ENCODE measurements at places on chromosomes 6 and 20. TPM values are rescaled to one million over a fixed set of nuclear protein-coding genes. Genes with fewer than 3 reads are reported as not detected.

SYNDIG1 gene
- total RNA-seq, result not detected

ZNF217 gene
- total RNA-seq, result 89.5 TPM

GRCh38 chr20:10427060-10427692 lies 6.8 kb downstream of the MKKS start:
- peak; percentile 57 for DNase-seq

- no peak for DNase-seq
Observed at GRCh38 chr6:100999034-100999597, 118.0 kb upstream of the ASCC3 start.

F13A1 gene
- total RNA-seq, result not detected

- no peak for DNase-seq
Observed at GRCh38 chr6:33935439-33936080, 131.8 kb upstream of the MLN start.

DNA sequence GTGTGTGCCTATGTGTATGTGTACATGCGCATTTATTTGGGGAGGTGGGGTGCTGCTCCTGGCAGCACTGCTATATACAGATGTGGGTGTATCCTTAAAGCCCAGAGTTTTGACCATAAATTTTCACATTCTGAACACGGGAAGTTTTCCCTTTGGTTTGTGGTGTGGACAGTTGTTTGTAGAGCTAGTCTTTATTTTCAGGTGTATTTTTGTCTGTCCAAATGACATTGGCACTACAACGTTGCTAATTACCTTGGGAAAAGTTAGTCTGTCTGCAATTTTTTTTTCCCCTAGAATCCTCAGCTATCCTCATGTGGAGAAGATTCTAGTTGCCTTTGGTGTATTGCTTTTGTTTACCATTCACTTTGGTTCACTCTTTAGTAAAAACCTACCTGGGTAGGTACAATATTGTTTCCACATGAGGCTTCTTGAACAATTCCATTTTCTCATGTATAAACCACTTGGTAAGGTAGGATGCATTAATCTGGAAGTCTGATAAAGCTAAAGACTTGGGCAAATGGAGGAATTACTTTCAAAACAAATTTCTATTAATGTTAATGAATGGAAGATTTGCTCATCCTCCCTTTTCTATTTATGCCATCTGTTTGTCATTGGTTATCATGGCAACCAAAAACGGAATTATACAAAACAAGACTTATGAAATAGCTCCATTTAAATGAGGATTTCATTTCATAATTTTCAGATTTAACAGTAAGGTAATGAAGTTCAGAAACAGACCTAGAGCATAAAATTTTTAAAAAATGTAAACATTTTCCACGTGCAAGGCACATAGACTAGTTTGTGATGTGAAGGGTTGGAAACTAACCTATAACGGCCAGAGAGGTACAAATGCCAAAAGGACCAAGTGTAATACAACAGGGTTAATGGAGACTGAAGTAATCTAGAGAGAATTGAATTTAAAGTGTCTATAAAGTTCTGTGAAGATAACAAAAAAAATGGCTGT lies 3.9 kb downstream of the CCN2 start:
- DNase-seq, result no peak

DNA sequence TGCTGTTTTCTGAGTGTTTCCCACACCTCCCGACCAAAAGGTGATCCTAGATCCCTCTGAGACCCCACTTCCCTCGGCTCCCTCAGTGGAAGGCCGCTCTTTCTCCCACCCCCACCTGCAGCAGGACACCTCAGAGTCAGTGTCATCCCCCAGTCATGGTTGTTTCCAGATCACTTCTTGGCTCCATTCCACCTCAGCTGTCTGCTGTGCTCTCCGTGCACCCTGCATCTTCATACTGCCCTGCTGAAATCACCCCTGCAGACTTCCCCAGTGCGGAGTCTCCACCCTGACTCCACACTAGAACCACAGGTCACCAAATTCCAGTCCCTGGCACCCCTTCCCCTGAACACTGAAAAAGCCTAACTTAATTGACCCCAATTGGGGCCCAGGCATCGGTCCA lies 255.1 kb upstream of the CDYL start:
- no peak for DNase-seq

- DNase-seq, result peak; percentile 21
Observed at GRCh38 chr20:20237093-20237959, 130.6 kb upstream of the INSM1 start.

CHD6 gene
- 28.0 TPM for total RNA-seq

DNA sequence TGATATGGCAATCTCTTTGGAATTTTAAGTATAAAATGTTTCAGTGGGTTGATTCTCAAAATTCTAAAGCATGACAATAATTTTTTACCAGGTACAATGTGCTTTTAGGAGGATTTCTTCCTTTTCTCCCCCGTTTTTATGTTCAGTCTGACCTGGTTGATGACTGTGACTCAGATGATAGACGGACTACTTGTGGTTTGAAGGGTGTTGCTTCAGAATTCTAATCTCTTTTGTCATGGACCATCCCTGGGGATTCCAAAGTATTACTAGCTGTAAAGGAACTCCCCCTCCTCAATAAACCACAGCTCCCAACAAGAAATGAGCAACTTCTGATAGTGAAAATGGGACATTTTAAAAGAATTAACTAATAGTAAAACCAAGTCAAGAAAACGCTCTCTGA lies 34.9 kb upstream of the TNFAIP3 start:
- DNase-seq, result no peak

DNA sequence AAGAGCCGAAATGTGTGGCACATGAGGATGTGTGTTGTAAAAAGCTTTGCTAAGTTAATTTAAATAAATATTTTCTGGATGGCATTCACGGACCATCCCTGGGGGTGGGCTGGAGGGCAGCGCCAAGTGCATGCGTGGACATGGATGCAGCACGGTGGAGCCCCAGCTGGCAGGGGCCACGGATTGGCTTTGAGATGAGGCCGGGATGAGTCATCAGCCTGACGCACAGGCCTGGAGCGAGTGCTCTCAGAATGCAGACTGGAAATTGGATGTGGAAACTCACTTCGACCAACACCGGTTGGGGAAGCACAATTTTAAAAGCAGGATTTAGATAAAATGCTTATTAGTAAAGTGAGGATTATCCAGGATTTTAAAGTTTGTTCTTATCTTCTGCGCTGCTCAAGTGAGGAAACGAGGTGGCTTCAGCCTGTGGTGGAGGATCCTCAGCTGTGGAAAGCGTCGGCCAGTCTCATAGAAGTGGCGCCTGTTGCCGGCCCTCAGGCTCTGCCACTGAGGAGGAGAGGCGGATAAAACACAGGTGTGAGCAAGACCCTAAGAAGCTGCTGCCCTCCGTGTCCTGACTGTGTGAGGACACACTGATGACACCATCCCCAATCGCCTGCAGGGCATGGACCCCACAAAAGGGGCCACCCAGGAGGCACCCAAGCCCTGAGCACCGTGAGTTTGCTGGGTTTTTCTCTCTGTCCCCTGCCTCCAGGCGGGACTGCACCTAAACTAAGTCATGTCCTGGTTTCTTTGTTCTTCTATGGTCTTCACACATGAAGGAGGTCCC lies 279.7 kb downstream of the CDH4 start:
- no peak for DNase-seq

GRCh38 chr20:40668449-40669228 lies 20.4 kb downstream of the MAFB start:
- DNase-seq, result no peak

DNA sequence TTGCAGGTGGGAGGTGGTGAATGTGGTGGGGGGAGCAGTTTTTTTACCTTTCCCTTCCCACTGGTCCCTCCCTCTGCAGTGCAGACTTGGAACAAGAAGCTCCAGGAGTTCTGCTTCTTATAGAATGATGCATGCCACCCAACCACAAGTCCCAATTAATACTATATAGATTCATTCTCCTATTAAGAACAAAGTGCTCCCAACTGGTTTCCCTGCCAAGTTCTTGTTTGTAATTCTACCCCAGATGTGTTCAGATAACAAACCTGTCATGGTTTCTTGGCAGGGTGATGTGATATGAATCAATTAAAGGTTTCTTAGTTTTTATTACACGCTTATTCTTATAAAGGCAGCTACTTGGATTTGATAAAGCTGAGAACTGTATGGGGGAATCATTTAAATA lies 23.9 kb downstream of the HDDC2 start:
- no peak for DNase-seq

DNA sequence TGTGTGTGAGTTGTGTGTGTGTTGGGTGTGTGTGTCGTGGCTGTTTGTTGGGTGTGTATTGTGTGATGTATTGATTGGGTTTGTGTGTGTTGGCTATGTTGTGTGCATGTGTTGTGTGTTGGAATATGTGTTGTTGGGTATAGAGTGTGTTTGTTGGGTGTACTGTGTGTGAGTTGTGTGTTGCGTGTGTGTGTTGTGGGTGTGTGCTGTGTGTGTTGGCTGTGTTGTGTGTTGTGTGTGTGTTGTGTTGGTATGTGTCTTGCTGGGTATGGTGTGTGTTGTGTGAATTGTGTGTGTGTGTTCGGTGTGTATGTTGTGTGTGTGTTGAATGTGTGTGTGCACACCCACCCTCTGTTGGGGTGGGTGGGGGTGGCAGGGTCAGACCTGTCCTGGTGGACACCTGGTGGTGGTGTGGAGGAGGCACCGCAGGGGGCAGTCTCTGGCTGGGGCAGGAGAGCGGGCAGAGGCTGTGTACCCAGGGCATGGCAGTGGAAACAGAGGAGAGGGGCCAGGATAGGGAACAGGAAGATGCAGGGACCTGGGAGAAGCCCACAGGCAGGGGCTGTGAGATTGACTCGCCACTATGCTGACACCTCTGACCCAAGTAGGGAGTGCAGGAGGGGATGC lies 25.5 kb upstream of the PXDC1 start:
- no peak for DNase-seq

FUCA2 gene
- 23.1 TPM for total RNA-seq

DNA sequence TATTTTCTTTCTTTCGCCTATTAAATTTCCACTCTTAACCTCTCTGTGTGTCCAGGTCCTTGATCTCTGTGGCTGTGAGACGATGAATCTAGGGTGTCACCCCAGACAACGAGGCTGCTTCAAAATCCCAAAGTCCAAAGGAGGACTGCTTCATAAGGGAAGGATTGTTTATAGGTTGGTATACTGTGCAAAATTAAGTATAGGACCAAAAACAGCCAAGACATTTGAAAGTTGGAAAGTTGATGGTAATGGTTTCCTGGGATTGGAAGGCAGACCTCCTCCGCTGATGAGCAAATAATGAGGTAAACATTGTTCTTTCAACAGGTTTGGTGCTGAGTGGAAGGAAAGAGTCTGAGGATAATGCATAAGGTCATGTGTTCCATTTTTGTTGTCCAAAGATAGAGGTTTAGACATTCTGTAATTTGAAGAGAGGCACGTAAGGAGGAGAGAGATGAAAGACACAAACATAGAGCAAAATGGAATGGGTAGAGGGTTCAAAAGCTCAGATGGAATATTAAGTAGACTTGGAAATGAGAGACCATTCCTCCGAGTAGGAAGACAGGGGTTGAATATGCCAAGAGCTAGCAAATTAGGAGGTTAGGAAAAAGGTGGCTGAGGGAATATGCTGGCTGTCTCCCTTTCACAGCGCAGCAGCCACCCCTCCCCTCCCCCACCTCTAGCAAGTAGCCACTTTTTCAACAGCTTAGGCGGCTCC lies 24.8 kb downstream of the ZNF311 start:
- DNase-seq, result no peak

GINM1 gene
- total RNA-seq, result 18.1 TPM

FAM209B gene
- 0.80 TPM for total RNA-seq
